ENCODE measurements at places on chromosomes 13 and 19.

DNA sequence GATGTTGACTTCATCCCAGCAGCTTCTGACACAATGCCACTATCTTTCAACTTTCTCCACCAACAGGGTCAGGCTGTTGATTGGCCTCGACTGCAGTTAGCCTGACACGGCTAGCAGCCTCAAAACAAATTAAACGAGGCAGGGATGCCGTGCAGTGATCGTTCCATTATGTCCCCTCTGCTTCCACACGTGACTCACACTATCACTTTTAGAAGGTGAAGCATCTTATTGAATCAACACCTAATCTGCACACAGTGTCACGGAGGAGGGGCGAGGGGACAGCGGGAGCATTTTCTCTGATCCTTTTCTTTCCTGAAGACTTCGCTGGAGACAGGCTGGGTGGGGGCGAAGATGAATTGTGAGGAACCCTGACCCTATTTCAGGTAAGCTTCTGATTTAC is 241.9 kb upstream of the ZNF507 start:
- no peak for DNase-seq

DNA sequence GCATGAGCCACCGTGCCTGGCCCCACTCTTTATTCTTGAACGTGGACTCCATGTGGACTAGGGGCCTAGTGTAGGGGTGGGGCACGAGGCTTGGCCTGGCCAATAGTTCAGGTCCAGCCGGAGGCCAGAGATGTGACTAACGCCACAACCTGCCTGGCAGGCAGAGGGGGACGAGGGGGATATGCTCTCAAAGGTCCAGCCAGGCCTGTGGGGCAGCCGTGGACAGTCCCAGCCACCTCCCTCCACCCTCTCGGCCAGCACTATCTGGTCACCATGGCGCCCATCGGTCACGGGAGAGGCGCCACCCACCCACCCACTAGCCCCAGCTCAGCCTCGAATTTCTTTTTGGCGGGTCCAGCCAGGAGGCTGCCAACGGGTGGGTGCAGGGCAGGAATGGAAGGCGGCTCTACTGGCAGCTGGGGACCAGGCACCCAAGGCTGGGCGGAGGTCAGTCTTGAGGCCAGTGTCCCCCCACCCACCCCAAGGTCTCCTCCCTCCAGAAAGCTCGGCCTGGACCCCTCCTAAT is 2.2 kb upstream of the CERS1 start:
- DNase-seq, result no peak

DNA sequence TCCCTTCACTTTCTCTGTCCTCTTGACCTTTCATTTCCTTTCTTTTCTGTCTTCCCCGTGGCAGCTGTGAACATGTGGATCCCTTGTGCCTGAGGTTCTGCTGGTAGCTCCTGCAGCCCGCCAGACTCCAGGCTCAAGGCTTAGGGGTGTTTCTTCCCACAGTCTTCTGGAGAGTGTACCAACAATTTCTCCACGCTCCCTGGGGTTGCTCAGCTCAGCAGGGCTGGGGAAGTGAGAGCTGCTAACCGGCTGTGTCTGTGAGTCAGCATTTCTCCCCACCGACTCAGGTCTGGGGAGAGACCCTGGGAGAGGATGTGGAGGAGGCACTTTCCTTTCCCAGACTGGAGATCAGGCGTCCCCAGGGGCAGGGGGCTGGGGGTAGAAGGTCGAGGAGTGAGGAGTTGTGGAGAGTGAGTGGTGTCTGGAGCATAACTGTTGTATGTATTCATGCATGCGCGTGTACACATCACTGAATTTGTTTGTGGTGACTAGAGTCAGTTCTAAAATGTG is 193.6 kb downstream of the KCNRG start:
- DNase-seq, result peak; percentile 95

DNA sequence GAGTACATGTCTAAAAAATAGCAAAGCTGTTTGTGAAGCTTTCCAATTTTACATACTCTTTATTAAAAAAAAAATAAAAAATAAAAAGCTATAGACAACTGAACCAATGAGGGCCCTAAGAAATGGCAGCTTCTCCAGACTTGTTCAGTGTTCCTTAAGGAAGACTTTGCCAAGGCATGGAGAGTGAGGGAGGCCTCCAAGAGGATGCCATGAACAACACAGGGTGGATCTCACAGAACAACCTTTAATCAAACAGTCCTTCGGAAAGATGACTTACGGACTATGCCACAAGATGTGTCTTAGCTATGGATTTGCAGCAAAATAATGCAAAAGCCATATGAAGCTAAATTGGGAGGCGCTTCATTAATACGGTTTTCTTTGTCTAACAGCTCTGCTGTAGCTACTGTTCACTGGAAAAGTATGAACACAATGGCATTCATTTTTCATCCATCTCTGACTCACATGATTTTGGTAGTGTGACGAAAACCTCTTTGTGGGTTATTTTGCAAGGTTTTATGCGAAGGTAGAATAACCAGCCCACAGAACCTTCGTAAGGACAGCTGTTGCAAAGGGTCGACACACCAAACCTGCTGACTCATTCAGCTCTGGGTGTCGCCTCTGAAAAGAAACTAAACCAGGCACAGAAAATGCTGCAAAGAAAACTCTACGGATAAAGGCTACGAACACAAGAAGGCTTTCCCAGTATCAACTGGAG is 27.7 kb downstream of the EFNB2 start:
- peak; percentile 98 for DNase-seq

- DNase-seq, result no peak
These were observed 194.3 kb downstream of the GPC6 start for GRCh38 chr13:93420887-93421286.

GRCh38 chr19:19562665-19563347 is 24.7 kb downstream of the CILP2 start:
- no peak for DNase-seq

- DNase-seq, result no peak
These were observed 244.0 kb downstream of the DCLK1 start for GRCh38 chr13:35887115-35887666.

DNA sequence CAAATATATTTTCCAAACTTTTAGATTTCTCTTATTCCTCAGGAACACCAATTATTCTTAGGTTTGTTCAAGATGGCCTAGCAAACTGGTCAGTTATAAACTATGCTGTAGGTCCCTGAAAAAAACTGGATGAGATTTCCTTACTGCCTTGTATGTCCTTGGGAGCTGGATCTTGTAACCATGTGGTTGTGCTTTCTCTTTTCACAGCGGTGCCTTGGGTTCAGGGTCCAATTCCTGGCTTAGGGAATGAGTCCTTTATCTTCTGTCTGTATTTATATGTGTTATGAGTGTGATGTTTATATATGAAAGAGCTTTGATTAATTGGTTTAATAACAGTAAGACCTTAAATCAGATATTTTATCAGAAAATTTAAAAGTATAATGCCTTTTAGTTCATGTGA is 23.5 kb upstream of the GRTP1 start:
- DNase-seq, result no peak

- DNase-seq, result no peak
These were observed 870 bp downstream of the ZNF442 start for GRCh38 chr19:12364391-12365235.
